Fibroblast of skin of scalp (primary cell): ENCODE measurements at places on chromosomes 4 and X.

DNA sequence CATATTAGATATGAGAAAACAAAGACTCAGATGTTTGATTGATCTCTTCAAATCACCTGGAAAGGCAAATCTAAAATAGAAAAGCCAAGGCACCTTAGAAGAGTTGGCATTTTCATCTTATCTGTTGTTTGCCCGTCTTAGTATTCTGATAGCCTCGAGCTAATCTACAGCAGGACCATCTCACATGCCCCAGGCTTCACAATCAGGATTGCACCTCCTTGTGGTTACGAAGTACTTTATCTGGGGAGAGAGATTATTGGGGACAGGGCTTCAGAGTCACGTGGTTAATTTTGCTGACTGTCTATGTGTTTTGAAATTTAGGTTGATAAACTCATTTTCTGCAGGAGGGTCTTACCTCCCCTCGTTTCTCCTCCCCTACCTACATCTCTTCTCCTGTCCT, 313.1 kb upstream of the ANXA10 start:
- DNase-seq = no peak

DNA sequence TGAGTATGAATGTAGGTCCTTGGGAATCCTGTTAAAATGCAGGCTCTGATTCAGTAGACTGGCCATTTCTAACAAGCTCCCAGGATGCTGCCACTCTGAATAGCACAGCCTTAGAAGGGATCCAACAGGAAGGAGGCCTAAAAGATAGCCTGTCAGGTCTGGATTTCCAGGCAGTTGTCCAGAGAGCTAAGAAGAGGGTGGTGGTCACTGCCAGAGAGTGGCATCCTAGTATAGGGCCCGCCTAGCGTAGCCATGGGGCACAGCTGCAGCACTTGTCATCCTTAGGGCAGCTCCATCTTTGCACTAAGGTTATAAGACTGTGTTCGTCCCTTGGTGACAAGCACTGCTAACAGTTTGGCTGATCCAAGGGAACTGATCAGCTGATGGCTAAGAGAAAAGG, 20.5 kb upstream of the NUP54 start:
- DNase-seq = no peak

- no peak for DNase-seq
Measured at GRCh38 chr4:41935652-41936021, 408 bp downstream of the TMEM33 start.

- DNase-seq = no peak
Measured at GRCh38 chrX:8726031-8726652, 5.8 kb downstream of the ANOS1 start.

- no peak for DNase-seq
Measured at GRCh38 chrX:86023811-86024210, 23.5 kb downstream of the CHM start.

GRCh38 chr4:148515248-148515647, 73.0 kb upstream of the NR3C2 start:
- no peak for DNase-seq

DNA sequence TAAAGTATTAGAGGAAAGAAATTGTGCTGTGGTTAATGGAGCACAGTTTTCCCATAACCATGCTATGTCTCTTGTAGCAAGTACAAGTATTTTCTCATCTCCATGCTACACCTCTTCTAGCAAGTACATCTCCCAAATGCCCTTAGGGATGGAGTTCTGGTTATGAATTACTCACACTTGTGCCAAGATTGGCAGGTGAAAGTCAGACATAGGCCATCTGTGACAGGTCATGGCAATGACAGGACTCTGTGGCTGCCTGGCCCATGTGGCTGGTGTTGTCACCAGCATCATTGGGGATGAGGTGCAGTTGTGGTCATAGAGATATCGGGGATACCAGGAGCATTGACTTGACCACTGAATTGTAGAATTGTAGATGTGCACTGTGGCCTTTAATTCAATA, 310.2 kb downstream of the FAT4 start:
- DNase-seq = no peak

- DNase-seq = no peak
Measured at GRCh38 chr4:120319046-120319767, 252.6 kb upstream of the MAD2L1 start.

DNA sequence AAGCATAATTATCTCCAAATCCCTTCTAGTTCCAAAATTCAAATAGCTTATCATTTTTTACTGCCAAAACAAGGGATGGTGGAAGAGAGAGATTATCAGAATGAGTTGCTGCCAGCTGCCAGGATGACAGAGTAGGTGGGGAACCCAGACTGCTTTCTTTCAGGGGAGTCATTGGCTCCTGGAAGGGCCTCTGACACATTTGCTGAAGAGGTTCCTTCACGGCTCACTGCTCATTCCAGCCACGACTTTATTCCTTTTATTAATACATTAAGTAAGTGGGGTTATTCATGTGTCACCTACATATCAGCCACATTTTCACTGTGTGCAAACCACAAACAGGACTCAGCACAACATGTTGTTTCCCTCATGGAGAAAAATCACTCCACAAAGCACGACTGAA, 12.7 kb upstream of the SMIM43 start:
- DNase-seq = no peak

DNA sequence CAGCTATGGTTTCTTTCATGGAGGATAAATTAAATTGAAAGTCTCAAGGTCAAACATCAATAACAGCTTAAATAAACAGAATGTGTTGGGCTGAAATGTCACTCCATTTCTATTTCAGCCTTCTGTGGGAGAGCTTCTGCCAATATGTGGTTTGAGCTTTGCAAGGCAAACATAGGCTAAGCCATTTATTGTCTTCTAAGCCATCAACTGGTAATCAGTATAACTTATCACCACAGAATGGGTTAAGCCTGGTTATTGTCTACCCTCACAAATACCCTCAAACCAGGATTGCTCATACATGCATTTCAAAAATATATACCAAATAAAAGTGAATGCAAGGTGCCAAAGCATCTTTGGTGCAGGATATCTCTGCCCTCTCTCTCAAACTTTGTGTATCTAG, 52.7 kb downstream of the GABRB1 start:
- DNase-seq = no peak
